ENCODE measurements at places on chromosomes 7 and 10. TPM values are rescaled to one million over a fixed set of nuclear protein-coding genes. Genes with fewer than 3 reads are reported as not detected.

NPY4R gene
- polyA plus RNA-seq: not detected

ITIH5 gene
- 47.8 TPM for polyA plus RNA-seq

OLAH gene
- 0.08 TPM for polyA plus RNA-seq

WNT2 gene
- 2.1 TPM for polyA plus RNA-seq

PON1 gene
- 0.47 TPM for polyA plus RNA-seq

BTBD16 gene
- 0.13 TPM for polyA plus RNA-seq

GLI3 gene
- polyA plus RNA-seq: 10.8 TPM

SEMA3E gene
- polyA plus RNA-seq: 1.6 TPM

GRM3 gene
- polyA plus RNA-seq: not detected

HOXA4 gene
- 26.4 TPM for polyA plus RNA-seq

C7orf57 gene
- polyA plus RNA-seq: 0.06 TPM

RASA4B gene
- polyA plus RNA-seq: 20.7 TPM

TMEM229A gene
- polyA plus RNA-seq: not detected

NXPH1 gene
- not detected for polyA plus RNA-seq

GRID2IP gene
- 0.10 TPM for polyA plus RNA-seq

FKBP6 gene
- 0.23 TPM for polyA plus RNA-seq

ABCA13 gene
- polyA plus RNA-seq: 0.06 TPM

SFTPA2 gene
- 0.15 TPM for polyA plus RNA-seq

MYH16 gene
- 0.18 TPM for polyA plus RNA-seq

DKK1 gene
- polyA plus RNA-seq: 0.53 TPM

TRAPPC14 gene
- polyA plus RNA-seq: 13.0 TPM

IFRD1 gene
- 32.8 TPM for polyA plus RNA-seq

VSTM4 gene
- 40.9 TPM for polyA plus RNA-seq

ANKRD61 gene
- polyA plus RNA-seq: 1.0 TPM

PPP1R3C gene
- polyA plus RNA-seq: 161 TPM

C10orf105 gene
- 0.06 TPM for polyA plus RNA-seq

PPA1 gene
- polyA plus RNA-seq: 76.3 TPM

GDF2 gene
- not detected for polyA plus RNA-seq

SPDYE3 gene
- polyA plus RNA-seq: 5.7 TPM

GDF10 gene
- polyA plus RNA-seq: 3.2 TPM

PKD2L1 gene
- polyA plus RNA-seq: not detected

PTER gene
- polyA plus RNA-seq: 6.4 TPM
